ENCODE measurements at places on chromosomes 13 and 19.
A peak's percentile ranks its signal among the peaks of the same experiment; 100 is the strongest.

- no peak for DNase-seq
These were observed 80.7 kb downstream of the LHFPL6 start for GRCh38 chr13:39522329-39522728.

GRCh38 chr13:30690282-30691188 is 44.8 kb upstream of the ALOX5AP start:
- no peak for DNase-seq

- no peak for DNase-seq
These were observed 330.1 kb downstream of the UQCRFS1 start for GRCh38 chr19:28882818-28883217.

- DNase-seq, result no peak
These were observed 20.1 kb upstream of the ZNRF4 start for GRCh38 chr19:5434970-5435641.

DNA sequence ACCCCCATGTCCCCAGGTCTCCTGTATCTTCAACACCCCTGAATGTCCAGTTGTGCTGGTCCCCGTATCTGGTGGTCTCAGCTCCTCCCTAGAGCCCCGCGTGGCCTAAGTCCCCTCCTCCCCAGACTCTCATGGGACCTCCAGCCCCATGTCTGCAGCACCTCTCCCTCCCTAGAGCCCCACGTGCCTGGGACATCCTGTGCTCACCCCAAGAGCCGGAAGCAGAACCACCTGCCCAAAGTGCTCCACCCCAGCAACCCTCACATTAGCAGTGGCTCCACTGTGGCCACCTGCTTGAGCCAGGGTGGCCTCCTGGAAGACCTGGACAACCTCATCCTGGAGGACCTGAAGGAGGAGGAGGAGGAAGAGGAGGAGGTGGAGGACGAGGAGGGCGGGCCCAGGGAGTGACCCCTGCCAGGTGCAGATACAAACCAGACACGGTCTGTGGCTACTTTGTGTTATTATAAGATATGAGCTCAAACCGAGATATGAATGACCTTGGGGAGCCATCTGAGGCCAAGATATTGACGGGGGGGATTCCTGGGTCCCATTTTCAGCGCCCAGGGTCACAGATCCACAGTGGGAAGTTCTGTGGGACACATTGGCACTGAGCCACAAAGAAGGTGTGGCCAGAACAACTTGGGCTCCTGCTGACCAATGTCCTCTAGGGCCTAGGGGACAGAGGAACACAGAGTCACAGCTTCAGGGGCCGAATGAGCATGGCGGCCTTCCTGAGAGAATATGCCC is 6.0 kb downstream of the SHFL start:
- DNase-seq, result no peak

DNA sequence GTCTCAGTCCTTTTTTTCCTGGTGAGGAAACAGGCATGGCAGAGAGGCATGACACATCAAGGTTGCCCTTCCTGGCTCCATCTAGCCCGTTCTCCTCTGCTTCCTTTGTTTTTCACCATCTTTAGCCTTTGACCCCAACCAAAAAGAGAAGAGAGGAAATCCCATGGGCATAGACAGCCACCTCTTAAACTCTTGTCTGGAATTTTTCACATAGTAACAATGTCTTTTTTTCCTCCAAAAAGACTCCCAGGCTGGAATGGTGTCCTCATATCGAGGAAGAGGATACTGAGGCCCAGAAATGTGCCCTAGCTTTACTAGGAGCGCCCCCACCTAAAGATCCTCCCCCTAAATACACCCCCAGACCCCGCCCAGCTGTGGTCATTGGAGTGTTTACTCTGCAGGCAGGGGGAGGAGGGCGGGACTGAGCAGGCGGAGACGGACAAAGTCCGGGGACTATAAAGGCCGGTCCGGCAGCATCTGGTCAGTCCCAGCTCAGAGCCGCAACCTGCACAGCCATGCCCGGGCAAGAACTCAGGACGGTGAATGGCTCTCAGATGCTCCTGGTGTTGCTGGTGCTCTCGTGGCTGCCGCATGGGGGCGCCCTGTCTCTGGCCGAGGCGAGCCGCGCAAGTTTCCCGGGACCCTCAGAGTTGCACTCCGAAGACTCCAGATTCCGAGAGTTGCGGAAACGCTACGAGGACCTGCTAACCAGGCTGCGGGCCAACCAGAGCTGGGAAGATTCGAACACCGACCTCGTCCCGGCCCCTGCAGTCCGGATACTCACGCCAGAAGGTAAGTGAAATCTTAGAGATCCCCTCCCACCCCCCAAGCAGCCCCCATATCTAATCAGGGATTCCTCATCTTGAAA is at the start of gene GDF15:
TSS of gene GDF15 (plus strand) at position 484 of the 868 bp plus-strand sequence. CDS start at position 516, 32 bp downstream.
- no peak for DNase-seq

GRCh38 chr13:53310786-53311185 is 282.2 kb downstream of the OLFM4 start:
- DNase-seq, result no peak

GRCh38 chr19:18875726-18876125 is 20.2 kb downstream of the CERS1 start:
- DNase-seq, result no peak

- DNase-seq, result no peak
These were observed 26.7 kb upstream of the ISYNA1 start for GRCh38 chr19:18464646-18465045.

DNA sequence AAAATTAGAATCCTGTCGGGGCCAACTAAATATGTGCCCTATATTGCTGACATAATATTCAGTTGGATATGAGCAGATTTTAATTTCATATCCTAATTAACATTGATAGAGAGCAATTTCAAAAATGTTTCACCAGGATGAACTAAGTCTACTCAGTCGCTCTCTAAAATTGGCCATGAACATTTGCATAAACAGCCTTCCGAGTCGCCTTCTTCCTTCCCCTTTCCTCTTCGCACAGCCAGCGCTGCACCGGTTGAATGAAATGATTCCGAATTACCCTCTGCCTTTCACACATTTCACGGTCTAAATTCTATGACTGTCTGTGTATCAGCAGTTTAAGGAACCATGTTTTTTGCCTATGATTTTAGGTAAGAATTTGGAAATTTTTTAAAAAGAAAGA is 413.7 kb downstream of the LIG4 start:
- DNase-seq, result no peak

- DNase-seq, result no peak
These were observed 136.8 kb downstream of the DCLK1 start for GRCh38 chr13:35994131-35994966.

DNA sequence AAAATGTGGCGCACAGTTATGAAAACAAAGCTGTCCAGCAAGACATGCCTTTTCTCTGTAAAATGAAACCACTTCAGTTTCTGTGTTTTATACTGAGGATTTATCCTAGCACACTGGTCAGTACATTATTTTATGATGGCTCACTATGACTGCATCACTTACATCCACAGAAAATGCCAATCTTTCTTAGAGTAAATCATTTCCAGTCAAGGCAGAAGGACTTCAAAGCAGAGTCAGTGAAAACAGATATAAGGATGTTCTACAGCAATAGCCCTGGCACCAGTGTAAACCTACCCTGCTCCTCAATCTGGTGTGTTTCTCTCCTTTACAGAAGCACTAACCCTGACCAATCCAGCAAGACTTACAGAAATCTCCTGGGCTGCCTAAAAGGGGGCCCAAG is 473.5 kb downstream of the GPC6 start:
- no peak for DNase-seq

GRCh38 chr19:16449330-16449961 is 22.3 kb downstream of the EPS15L1 start:
- peak; percentile 56 for DNase-seq

DNA sequence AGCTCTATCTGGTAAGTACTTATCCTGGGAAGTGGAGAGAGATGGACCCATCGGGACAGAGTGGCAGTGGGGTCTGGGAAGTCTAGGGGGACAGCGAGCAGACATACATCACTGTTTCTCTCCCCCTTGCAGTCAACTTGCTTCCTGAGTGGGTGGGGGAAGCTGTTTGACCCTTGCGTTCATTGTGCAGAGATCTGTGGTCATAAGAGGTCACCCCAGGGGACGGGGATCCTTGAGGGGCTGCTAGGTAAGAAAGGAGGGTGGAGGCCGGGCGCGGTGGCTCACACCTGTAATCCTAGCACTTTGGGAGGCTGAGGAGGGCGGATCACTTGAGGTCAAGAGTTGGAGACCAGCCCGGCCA is 474 bp downstream of the ARHGEF18 start:
- DNase-seq, result no peak

- DNase-seq, result no peak
These were observed 70.0 kb downstream of the GPC6 start for GRCh38 chr13:93296584-93296983.

DNA sequence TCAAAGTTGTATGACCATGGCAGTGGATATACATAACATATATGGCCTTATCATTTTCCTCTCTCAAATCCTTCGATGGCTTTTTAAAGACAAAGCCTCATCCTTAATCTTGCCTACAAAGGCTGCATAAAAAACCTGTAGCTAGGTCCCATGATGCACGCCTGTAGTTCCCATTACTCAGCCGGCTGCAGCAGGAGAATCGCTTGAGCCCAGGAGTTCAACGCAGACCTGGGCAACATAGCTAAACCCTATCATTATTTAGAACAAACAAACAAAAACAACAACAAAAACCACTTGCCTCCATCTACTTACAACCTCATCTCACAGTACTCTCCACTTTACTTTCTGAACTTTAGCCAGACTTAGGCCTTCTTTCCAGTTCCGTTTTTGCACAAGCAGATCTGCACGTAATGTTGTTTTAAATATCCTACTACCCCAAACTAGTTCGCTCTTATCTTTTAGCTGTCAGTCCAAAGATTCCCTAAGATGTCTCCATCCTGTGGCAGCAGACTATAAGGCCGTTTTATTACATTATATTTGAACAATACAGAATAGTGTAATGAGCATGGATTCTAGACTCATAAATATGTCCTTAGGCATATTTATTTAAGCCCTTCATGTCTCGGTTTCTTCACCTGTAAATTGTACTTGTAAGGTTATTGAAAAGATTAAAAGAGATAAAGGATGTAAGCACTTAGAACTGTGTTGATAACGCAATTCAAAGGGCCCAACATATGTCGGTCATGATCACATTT is 969 bp upstream of the POMP start:
- DNase-seq, result no peak

DNA sequence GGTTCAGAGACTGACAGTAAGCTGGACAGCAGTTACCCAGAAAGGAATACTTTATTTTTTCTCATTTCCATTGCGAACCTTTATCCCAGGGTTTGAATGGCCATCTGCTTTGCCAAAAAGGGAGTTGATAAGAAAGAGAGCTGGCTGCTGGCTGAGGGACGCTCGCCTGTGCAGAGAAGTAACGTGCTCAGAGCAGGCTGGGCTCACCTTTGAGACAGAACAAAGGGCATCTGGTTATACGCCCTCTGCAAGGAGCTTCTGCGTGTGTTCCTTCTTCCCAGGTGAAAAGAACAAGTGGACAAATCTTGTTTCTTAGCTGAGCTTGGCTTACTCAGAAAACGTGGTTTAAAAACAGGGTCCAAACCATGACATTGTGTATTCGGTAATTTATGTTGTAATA is 47.4 kb downstream of the EFNB2 start:
- DNase-seq, result no peak

DNA sequence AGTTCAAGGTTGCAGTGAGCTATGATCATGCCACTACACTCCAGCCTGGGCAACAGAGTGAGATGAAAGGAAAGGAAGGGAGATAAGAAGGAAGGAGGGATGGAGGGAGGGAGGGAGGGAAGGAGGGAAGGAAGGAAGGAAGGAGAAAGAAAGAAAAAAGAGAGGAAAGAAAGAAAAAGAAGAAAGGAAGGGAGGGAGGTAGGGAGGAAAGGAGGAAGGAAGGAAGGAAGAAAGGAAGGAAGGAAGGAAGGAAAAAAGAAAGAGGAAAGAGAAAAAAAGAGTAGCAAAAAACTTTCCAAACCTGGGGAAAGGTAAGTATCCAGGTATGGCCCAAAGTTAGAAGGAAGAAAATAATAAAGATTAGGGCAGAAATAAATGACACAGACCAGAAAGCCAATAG is 7.1 kb downstream of the ZFP14 start:
- DNase-seq, result no peak

- DNase-seq, result no peak
These were observed 39.6 kb downstream of the ATP11A start for GRCh38 chr13:112729408-112729807.

GRCh38 chr13:73000027-73000674 is 58.7 kb upstream of the KLF5 start:
- no peak for DNase-seq

GRCh38 chr13:53161251-53161650 is 132.6 kb downstream of the OLFM4 start:
- DNase-seq, result no peak

DNA sequence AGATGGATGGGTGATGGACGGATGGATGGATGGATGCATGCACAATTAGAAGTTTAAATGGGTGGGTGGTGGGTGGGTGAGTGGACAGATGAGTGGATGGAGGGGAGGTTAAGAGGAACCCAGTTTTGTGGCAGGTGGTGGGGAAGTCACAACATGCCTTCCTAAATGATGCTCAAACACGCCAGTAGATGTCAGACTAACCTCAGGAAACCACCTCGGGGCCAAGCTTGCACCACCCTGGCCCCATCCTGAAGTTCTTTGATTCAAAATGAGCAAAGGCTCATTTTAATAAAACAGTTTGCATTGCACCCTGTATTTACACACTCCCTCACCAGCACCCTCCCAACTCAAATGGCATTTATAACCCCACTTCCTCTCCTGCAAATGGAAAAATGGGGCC is 91.4 kb upstream of the CACNA1A start:
- peak; percentile 61 for DNase-seq

DNA sequence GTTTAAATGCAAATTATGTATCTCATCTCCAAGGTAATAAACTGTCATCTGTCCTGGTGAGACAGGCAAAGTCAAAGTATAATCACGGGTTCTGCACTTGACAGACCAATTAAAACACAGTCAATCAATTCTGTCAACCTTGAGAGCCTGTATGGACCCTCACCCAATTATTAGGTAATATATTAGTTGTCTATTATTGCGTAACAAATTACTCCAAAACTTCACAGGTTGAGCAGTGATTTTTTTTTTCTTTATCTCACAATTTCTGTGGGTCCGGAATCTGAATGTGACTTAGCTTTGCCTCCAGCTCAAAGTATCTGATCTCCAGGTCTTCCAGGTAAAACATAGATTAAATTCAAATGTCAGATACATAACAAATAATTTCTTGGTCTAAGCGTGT is 707.4 kb upstream of the ARGLU1 start:
- no peak for DNase-seq

DNA sequence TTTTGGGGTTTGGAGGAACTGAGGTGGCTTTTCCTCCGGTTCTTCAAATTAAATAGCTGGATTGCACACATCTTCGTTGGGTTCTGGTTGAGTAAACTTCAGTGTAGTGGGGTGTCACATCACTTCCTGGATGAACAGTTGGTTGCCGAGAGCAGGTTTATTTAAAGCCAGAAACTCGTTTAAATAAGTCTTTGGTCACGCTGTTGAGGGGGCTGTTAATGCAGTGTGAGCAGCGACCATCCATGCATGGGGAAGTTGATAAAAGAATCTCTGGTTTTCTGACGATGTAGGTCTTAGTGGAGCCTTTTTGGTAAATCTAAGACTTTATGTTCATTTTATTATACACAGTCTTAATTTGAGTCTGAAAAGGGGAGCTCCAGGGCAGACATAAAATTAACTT is 351.2 kb upstream of the ARGLU1 start:
- no peak for DNase-seq

DNA sequence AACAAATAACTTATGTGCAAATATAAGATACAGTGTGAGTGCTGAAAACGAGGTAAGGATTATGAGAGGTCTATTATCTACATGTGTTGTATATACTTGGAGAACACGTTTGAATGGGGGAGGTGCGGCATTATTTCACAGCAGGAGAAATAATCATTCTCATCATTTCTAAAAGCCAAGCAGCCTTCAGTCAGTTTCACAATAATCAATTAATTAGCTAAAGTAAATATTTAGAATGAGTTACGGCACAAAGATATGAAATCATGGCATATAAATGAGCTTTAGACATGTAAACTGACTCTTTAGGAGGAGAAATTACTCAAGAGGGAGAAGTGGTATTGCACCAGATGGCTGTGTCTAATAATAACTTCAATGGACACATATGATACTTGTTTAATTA is 366.6 kb downstream of the DNAJC15 start:
- no peak for DNase-seq
